Ureter (tissue), 1 donor: ENCODE measurements at places on chromosomes 6 and 20.

DNA sequence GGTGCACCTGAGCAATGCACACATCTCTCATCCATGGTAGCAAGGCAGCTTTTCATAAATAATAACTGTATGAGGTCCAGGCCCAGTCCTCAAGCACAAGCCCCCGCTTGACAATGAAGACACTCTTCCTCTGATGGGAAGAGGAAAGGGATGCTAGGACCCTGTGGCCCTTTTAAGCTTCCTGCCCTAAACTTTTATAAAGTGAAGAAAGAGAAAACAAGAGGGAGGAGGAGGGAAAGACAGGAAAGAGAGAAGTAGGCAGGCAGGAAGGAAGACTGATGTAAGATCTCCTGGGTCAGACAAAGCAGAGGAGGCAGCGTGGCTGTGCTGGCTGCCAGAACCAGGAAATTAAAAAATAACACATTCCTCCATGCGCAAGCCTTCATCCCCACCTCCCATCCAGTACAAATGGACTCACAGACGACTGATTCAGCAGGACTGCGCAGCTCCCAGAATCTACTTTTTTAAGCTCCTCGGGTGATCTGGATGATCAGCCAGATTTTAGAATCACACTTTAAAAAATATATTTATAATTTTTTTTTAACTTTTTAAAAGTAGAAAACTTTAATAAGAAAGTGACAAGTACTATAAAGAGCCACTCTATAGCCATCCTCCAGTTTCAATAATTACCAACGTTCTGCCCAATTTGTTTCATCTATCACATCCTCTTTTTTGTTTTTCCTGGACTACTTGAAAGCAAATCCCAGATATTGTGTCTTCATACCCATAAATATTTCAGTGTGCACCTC lies 16.5 kb downstream of the TNFAIP3 start:
- no peak for DNase-seq

DNA sequence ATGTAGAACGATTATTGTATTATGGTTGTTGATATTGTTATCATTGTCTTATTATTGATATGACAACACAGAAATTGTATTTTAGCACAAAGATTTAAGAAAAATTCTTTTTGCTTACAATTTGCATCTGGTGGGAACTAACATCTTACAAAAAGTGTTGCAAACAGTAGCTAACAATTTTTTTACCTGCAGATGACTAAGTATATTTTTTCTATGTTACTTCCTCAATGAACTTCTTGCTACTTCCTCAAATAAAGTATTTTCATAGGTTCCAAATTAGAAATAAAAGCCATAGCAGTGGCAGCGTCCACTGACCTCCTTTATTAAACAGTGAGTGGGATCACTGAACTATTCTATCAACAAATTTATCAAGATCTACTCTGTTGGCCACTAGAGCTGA lies 847.0 kb downstream of the PHF3 start:
- DNase-seq, result no peak

GRCh38 chr20:13101706-13102105 lies 92.9 kb downstream of the SPTLC3 start:
- DNase-seq, result no peak

- no peak for DNase-seq
Observed at GRCh38 chr6:7468382-7469081, 72.9 kb upstream of the DSP start.

DNA sequence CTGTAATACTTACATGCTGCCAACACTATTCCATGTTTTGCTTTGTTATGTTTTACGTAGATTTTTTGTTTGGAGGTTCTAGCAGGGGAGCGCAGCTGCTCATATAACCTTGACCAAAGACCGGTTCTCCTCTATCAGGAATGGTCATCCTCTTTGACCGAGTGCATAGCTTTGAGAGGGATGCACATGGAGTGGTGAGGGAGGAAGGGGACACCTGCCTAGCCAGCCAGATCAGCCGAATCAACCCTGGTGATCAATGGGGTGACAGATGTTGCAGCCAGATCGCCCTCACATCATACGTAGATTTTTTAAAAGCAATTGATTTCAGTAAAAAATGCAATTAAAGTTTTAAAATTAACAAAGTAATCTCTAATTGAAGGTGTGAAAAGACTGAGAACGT lies 6.3 kb downstream of the DSTN start:
- DNase-seq, result no peak

- DNase-seq, result no peak
Observed at GRCh38 chr20:44399446-44399845, 43.9 kb downstream of the HNF4A start.

DNA sequence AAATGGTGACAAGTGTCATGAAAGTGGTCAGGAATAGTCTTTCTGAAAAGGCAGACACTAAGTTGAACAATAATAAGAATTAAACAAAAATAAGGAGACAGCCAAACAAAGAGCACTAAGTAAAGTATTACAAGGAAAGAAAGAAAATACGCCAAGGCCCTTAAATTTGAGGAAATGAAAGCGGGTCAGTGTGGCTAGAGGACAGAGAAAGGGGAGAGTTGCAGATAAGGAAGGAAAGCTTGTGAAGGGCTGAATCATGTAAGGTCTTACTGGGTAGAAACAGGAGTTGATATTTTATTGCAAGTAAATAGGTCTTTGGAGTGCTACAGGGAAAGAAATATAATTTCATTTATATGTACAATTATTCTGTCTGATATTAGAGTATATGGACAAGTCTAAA lies 732.1 kb downstream of the EPHA7 start:
- DNase-seq, result no peak

DNA sequence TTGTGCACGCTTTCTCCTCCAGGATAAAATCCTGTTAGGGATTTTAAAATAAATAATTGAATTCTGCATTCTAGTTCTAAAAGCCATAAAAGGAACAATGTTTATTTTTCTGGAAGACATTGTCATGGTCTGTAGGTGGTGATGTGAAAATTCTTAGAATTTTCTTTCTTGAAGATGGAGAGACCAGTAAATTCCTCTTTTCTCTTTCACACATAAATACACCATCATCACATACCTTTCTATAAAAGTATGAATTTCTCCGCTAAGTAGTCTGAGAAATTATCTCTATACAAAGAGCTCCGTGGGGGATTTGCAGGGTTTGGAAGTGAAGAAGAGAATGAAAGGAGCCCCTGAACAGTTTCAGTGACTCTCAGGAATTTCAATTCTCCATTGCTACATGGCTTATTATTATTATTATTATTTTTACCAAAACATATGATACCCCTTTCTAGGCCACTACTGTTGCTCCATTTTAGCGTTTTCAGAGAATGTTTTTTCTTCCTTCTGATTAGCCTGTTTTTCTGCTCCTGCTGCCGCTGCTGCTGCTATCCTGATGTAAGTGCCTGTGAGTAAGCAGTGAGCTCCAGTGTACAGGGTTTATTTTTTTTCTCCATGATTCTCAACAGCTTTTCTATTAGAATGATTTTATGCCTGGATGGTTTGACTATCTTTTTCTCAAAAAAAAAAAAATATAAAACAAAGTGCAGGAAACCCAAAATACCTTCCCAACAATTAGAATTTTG lies 145.8 kb downstream of the SAMD5 start:
- DNase-seq, result no peak

GRCh38 chr20:46990017-46990595 lies 95.5 kb downstream of the EYA2 start:
- DNase-seq, result no peak

GRCh38 chr6:17182961-17183360 lies 81.1 kb downstream of the STMND1 start:
- DNase-seq, result no peak

GRCh38 chr20:15784020-15784419 lies 789.2 kb downstream of the KIF16B start:
- no peak for DNase-seq

DNA sequence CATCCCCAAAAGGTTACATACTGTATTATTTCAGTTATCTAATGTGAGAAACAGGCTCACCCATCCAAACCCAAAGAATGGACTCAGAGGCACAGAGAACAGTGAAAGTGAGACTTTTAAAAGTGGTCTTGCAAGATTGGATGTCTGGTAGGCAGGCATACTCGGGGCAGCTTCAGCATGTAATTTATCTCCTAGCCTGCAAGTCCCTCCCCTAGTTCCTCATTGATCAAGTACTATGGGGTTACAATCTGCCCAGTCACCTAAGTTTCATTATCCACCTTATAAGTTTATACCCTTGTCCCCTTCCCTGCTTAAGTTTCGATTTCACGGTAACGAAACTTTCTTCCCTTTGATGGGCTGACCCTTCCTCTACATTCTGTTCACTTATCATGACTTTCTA lies 20.8 kb upstream of the ZNF451 start:
- DNase-seq, result no peak

DNA sequence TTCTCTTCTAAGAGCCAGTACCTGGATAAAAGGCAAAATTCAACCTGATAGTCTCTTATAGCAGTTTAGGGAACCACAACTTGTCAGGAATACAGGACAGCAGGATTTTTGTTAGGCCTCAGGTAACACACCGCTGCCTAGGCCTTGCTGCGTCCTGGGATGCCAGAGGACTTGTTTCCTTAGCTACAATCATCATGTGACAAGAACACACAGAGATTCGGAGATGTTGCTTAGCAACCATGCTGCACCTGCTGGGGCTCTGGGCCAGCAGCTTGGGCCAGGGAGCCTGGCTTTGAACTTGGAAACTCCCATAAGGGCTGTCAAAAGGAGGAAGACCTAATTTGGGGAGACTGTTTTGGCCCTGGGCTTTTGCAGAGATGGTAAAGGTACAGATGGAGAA lies 36.1 kb upstream of the CHD6 start:
- DNase-seq, result no peak

DNA sequence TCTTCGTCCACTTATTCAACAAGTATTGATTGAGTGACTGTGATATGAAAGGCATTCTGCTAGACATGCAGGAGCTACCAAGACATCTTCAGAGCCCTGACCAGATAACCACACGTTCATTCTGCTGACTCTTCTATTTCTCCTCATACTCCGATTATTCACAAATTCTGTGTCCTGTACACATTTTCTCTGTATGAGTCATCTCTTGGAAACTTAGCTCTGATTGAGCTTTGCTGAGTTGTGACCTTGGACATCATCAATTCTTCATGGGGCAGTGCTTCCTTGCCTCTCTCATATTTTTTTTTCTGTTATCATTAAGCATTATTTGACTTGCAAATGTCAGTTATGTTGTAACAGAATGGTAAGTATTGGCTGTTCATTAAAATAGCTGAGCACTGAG lies 351.6 kb upstream of the CNR1 start:
- no peak for DNase-seq

- DNase-seq, result peak; percentile 65
Observed at GRCh38 chr6:3518356-3519190, 61.7 kb upstream of the SLC22A23 start.

- DNase-seq, result no peak
Observed at GRCh38 chr20:50982363-50982762, 23.7 kb downstream of the MOCS3 start.

GRCh38 chr6:52976149-52976548 lies 18.9 kb downstream of the GSTA4 start:
- DNase-seq, result no peak

DNA sequence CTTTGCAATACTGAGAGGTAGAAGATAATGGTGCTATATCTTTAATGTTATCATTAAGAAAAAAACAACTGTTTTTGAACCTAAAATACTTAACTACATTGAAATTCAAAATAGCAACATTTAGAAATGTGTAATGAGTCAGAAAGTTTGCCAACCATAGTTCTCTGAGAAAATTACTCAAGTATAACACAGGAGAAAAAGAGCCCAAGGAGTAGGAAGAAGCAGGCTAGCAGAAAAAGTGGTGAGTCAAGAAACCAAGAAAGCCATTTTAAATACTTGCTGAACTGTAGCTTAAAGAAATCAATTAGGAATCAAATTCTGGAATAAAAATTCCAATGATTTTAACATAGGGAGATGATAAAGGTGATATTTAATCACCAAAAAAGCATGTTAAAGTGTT lies 181.0 kb upstream of the RSPO3 start:
- DNase-seq, result no peak

GRCh38 chr6:47743744-47744143 lies 38.1 kb upstream of the OPN5 start:
- no peak for DNase-seq

DNA sequence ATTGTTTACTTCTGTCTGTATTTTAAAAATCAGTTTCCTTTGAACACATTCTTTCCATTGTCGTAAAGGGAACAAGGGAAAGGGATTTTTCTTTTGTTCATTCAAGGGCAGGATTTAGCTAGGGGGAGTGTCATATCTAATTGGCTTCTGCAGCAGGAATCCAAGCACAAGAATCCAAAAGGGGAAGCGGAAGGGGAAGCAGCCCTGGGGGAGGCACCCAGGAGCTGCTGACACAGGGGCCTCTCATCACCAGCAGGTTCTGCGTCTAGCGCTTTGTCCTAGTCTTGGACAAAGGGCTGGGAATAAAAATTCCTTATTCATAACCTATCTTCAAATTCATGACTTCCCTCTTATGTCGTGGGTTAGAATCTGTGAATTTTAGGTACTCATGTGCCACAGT lies 13.7 kb downstream of the RIPK1 start:
- no peak for DNase-seq

- no peak for DNase-seq
Observed at GRCh38 chr6:4463236-4463635, 313.0 kb upstream of the CDYL start.

GRCh38 chr20:21146215-21146614 lies 20.3 kb downstream of the KIZ start:
- DNase-seq, result no peak

DNA sequence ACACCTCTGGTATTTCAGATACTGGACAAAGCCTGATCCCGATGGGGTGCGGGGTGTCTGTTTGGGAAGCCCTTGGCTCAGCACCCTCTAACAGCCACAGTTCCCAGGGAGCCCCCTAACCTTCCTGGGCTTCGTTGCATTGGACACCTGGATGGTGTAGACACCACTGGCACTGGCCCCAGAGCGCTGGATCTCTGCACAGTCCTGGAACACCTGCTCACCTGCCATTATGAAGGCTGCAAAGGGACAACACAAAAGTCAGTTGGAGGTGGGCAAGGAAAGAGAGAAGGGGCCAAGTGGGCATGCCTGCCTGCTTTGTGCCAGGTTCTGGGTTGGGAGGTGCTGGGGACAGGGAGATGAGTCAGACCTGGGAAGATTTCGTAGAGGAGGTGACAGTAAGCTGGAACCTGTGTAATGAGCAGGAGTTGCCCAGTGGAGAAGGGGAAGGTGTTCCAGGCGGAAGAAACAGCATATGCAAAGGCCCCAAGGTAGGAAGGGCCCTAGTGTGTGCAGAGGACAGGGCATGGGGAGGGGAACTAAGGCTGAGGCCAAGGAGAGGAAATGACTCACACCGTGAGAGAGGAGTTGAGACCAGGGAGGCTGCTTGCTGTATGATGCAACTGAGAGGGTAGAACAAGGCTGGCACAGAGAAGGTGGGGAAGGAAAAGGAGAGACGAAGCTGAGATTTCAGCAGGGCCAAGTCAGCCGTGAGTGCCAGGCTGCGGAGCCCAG lies 34.9 kb downstream of the ANGPT4 start:
- DNase-seq, result no peak

DNA sequence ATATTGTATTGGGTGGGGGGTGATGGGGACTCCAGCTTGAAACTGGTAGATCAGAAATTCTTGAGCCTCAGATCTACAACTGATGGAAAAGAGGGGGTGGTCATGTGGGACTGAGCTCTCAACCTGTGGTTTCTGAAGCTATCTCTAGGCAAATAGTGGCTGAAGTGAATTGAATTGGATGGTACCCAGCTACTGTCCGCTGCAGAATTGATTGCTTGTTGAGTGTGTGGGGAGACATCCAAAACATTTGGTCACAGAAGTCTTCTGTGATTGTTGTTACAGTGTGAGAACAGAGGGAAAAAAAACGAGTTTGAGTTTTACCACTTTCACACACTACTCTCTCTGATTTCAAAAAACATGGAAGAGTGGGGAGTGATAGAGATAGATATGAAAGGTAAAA lies 14.8 kb downstream of the CDS2 start:
- no peak for DNase-seq
